ENCODE measurements at places on chromosomes 12 and 14.

DNA sequence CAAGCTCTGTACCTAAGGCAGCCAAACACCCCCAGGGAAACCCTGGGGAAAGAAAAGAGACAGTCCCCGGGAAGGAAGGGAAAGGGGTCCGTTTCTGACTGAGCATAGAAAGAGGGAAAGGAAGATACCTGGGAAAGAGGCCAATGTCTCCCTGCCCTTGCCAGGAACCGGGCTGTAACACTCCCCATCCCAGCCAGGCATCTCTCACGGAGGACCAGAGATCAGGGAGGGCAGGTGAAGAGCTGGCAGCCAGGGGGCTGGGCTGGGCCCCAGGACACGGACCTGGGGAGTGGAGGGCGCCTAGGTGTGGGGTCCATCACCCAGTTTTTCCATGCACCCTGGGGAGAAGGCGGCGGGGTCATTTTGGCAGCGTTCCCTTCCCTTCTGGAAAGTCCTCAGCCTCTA lies 18.9 kb upstream of the PLEKHH1 start:
- no peak overlapping the region for H3K27ac ChIP-seq
- H3K4me3 ChIP-seq, result no peak overlapping the region
- no peaks in the 10 kb centered on the region for H3K36me3 ChIP-seq
- DNase-seq, result no peak
- peaks cover 85% of the 10 kb centered on the region for H3K27me3 ChIP-seq

GRCh38 chr14:99907761-99908652 lies 114.8 kb downstream of the EML1 start:
- peaks cover 24% of the 10 kb centered on the region for H3K36me3 ChIP-seq
- H3K4me1 ChIP-seq, result peaks cover 4% of the 10 kb centered on the region
- no peak overlapping the region for H3K4me3 ChIP-seq
- DNase-seq, result no peak
- no peaks in the 10 kb centered on the region for H3K27me3 ChIP-seq

GRCh38 chr12:116879509-116880212 lies 1.6 kb downstream of the HRK start:
- H3K4me3 ChIP-seq, result peak overlapping the region; percentile 46
- DNase-seq, result no peak
- H3K27me3 ChIP-seq, result peaks cover 73% of the 10 kb centered on the region
- H3K36me3 ChIP-seq, result no peaks in the 10 kb centered on the region
- no peak overlapping the region for H3K27ac ChIP-seq

DNA sequence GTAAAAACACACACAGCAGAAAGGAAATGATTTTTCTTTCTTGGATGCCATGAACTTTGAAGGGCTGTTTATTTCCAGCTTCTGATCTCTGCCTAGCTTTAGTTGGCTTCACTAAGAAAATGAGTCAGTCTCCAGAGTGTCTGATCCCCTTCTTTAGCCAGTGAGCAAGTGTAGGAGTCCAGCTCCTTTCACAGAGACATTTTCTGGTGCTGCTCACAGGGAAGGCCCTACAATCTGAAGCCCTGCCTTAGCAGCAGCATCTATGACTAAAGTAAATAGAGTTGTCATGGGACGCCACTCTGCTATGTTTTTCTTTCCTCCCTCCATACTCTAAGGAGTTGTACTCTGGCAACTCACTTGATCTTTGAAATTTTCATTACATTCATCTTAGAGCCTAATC lies 103.5 kb downstream of the RPAP3 start:
- no peaks in the 10 kb centered on the region for H3K36me3 ChIP-seq
- H3K27ac ChIP-seq, result no peak overlapping the region
- no peaks in the 10 kb centered on the region for H3K27me3 ChIP-seq
- H3K4me1 ChIP-seq, result no peaks in the 10 kb centered on the region
- no peak overlapping the region for H3K4me3 ChIP-seq
- DNase-seq, result no peak

GRCh38 chr12:89433634-89434033 lies 81.3 kb upstream of the DUSP6 start:
- no peak overlapping the region for H3K4me3 ChIP-seq
- no peak overlapping the region for H3K27ac ChIP-seq
- no peak for DNase-seq
- H3K36me3 ChIP-seq, result no peaks in the 10 kb centered on the region

GRCh38 chr12:131046813-131047788 lies 93.4 kb downstream of the ADGRD1 start:
- DNase-seq, result no peak
- no peaks in the 10 kb centered on the region for H3K36me3 ChIP-seq
- no peaks in the 10 kb centered on the region for H3K4me1 ChIP-seq
- H3K27me3 ChIP-seq, result peaks cover 23% of the 10 kb centered on the region

- no peak for DNase-seq
- no peak overlapping the region for H3K4me3 ChIP-seq
- no peak overlapping the region for H3K27ac ChIP-seq
- no peaks in the 10 kb centered on the region for H3K36me3 ChIP-seq
- H3K27me3 ChIP-seq, result no peaks in the 10 kb centered on the region
These were observed 401.6 kb downstream of the FOXG1 start for GRCh38 chr14:29168149-29168548.

DNA sequence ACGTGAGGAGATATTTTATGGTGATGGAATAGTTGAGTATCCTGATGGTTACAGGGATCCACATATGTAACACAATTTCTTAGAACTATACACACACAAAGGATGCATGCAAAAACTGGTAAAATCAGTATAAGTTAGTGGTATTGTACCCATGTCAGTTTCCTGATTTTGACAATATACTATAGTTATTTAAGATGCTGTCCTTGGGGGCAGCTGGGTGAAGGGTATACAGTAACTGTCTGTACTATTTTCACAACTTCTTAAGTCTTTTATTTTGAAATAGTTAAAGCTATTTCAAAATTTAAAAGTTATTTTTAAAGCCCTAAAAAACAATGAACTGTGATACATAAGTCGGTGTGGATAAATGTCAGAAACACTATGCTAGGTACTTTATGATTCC lies 24.5 kb upstream of the POLR3B start:
- no peaks in the 10 kb centered on the region for H3K27me3 ChIP-seq
- no peaks in the 10 kb centered on the region for H3K4me1 ChIP-seq
- no peaks in the 10 kb centered on the region for H3K36me3 ChIP-seq
- no peak overlapping the region for H3K27ac ChIP-seq
- no peak overlapping the region for H3K4me3 ChIP-seq

GRCh38 chr12:5391653-5392052 lies 40.3 kb upstream of the NTF3 start:
- no peak overlapping the region for H3K4me3 ChIP-seq
- no peak overlapping the region for H3K27ac ChIP-seq
- H3K27me3 ChIP-seq, result no peaks in the 10 kb centered on the region
- no peaks in the 10 kb centered on the region for H3K4me1 ChIP-seq
- no peaks in the 10 kb centered on the region for H3K36me3 ChIP-seq

DNA sequence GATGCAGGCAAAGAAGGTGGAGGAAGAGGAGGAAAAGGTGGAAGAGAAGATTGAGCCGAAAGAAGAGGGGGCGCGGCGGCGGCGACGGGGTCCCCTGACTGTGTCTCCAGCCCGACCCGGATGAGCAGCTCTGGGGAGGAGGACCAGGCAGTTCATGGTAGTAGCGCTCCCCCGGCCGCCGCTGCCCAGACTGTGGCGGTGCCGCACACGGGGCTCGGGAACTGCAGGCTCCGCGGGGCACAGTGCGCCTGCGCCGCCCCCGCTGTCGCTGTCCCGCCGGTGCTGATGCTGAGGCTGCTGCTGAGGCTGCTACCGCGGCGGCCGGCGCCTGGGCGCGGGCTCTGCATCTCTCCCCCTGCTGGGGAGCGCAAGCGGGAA lies at the start of gene KCNH5:
Gene KCNH5 (minus strand): TSS at position 225 of the 378 bp plus-strand sequence. CDS start 272 bp downstream, outside the sequence.
- peaks cover 6% of the 10 kb centered on the region for H3K4me1 ChIP-seq
- H3K27ac ChIP-seq, result peak within 1 kb of the TSS; percentile 82
- peaks cover 9% of the 10 kb centered on the region for H3K27me3 ChIP-seq
- no peaks in the 10 kb centered on the region for H3K36me3 ChIP-seq
- peak within 1 kb of the TSS; percentile 85 for H3K4me3 ChIP-seq

- peaks cover 20% of the 10 kb centered on the region for H3K4me1 ChIP-seq
- DNase-seq, result no peak
- H3K27me3 ChIP-seq, result no peaks in the 10 kb centered on the region
- peaks cover 16% of the 10 kb centered on the region for H3K36me3 ChIP-seq
These were observed 26.0 kb downstream of the ZNF664 start for GRCh38 chr12:123998991-123999359.

- no peak for DNase-seq
- H3K4me3 ChIP-seq, result no peak overlapping the region
- no peaks in the 10 kb centered on the region for H3K36me3 ChIP-seq
- H3K4me1 ChIP-seq, result no peaks in the 10 kb centered on the region
- no peak overlapping the region for H3K27ac ChIP-seq
These were observed 172.4 kb upstream of the LMNTD1 start for GRCh38 chr12:25725470-25725869.

- H3K36me3 ChIP-seq, result no peaks in the 10 kb centered on the region
- H3K27ac ChIP-seq, result no peak overlapping the region
- H3K4me1 ChIP-seq, result no peaks in the 10 kb centered on the region
- no peak overlapping the region for H3K4me3 ChIP-seq
These were observed 220.1 kb downstream of the GLT1D1 start for GRCh38 chr12:129073157-129073915.

GRCh38 chr12:26279091-26279490 lies 83.7 kb downstream of the SSPN start:
- H3K4me3 ChIP-seq, result no peak overlapping the region
- DNase-seq, result no peak
- H3K4me1 ChIP-seq, result peaks cover 3% of the 10 kb centered on the region
- no peaks in the 10 kb centered on the region for H3K36me3 ChIP-seq
- no peak overlapping the region for H3K27ac ChIP-seq
- no peaks in the 10 kb centered on the region for H3K27me3 ChIP-seq

DNA sequence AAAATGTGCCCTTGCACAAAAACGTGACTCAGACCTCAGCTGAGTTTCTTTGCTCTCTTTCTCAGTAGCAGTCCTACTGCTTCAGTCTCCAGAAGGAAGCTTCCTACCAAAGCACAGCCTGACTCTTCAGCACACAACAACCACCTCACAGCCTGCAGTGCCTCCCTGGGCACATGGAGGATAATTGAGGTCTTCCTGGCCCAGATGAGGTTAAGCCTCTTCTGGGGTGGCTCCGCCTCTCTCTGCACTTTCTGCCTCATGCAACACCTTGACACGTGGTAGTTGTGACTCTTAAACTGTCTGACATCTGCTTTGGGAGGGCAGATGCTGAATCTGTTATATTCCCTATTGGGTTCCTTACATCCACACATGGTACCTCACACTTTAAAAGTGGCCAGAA lies 33.8 kb downstream of the GIT2 start:
- no peaks in the 10 kb centered on the region for H3K4me1 ChIP-seq
- H3K4me3 ChIP-seq, result no peak overlapping the region
- H3K36me3 ChIP-seq, result peaks cover 83% of the 10 kb centered on the region
- DNase-seq, result no peak

GRCh38 chr14:92645841-92646478 lies 102.5 kb downstream of the LGMN start:
- H3K36me3 ChIP-seq, result no peaks in the 10 kb centered on the region
- DNase-seq, result no peak
- no peak overlapping the region for H3K4me3 ChIP-seq
- no peak overlapping the region for H3K27ac ChIP-seq
- no peaks in the 10 kb centered on the region for H3K4me1 ChIP-seq

GRCh38 chr12:30880061-30880460 lies 46.5 kb upstream of the TSPAN11 start:
- no peak for DNase-seq
- no peak overlapping the region for H3K27ac ChIP-seq
- no peak overlapping the region for H3K4me3 ChIP-seq
- H3K27me3 ChIP-seq, result no peaks in the 10 kb centered on the region
- no peaks in the 10 kb centered on the region for H3K36me3 ChIP-seq

DNA sequence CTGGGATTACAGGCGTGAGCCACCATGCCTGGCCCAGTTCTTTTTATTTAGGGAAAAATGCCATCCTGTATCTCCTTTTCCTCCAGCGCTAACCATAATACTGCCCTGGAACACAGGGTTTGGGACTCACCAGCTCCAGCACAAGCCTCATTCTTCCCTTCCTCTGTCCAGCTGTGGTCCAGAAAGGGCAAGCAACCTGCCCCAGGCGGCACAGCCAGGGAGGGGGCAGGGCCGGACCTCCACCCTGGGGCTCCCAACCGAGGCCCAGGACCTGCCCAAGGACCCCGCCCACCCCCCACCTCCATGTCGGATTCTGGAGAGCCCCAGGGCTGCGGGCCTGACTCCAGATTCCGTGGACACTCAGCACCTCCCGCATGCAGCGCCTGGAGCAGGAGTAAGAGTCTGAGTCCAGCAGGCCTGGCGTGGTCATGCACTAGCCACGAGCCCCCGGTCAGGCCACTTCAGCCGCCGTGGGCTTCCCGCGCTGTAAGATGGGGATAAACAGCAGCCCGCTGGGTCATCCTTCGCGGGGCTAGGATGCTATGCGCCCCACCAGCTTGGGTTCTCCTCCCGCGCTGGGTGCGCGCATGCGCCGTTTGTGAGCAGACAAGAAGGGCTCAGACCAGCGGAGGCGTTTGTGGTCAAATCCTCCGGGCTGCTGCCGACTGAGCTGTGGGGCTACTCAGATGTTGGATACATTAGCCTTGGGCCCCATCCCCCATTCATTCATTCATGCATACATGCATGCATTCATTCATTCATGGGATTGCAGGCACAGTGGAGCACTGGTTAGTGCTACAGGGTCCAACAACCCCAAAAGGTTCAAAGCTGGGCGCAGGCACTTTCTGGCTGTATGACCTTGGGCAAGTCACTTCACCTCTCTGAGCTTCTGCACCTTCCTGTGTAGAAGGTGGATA lies 16.3 kb downstream of the TMEM119 start:
- no peaks in the 10 kb centered on the region for H3K27me3 ChIP-seq
- H3K4me3 ChIP-seq, result no peak overlapping the region
- no peak for DNase-seq
- H3K36me3 ChIP-seq, result no peaks in the 10 kb centered on the region
- peaks cover 1% of the 10 kb centered on the region for H3K4me1 ChIP-seq

DNA sequence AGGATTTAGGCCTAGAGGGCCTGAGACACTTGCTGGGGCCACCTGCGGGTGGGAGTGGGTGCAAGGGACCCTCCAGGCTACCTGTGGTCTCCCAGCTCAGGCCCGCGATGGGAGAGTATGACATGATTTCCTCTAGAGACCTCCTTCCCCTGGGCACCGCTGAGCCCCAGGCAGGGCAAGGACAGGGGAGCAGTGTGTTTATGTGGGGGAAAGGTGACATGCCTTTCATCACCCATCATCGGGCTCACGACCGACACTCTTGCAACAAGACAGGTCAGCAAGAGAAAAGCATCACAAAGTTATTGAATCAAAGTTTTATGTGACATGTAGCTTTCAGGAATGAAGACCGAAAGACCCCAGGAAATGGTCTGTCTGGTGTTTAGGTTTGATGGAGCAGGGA lies 19.9 kb downstream of the SH2B3 start:
- no peak overlapping the region for H3K27ac ChIP-seq
- no peaks in the 10 kb centered on the region for H3K27me3 ChIP-seq
- H3K4me3 ChIP-seq, result no peak overlapping the region
- DNase-seq, result no peak

DNA sequence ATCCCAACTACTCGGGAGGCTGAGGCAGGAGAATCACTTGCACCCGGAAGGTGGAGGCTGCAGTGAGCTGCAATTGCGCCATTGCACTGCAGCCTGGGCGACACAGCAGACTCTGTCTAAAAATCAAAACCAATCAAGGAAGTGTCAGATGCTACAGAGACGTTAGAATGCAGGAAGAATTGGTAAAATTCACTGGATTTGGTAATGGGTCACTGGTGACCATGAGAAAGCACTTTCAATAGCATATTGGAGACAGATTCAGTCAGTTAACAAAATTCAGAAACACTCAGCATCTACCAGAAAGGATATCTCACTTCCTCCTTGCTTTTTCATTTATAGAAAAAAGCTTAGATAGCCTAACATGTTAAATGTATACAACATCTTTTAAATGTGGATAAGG lies 17.5 kb downstream of the BIN2 start:
- no peaks in the 10 kb centered on the region for H3K4me1 ChIP-seq
- no peaks in the 10 kb centered on the region for H3K36me3 ChIP-seq
- H3K4me3 ChIP-seq, result no peak overlapping the region
- H3K27me3 ChIP-seq, result no peaks in the 10 kb centered on the region
- no peak for DNase-seq

Data from neuronal stem cell (in vitro differentiated cells).